ENCODE measurements at places on chromosomes 5 and 9.

- no peak for DNase-seq
Measured at GRCh38 chr9:83299571-83299970, 236.6 kb upstream of the RASEF start.

- no peak for DNase-seq
Measured at GRCh38 chr9:26789959-26790358, 102.6 kb downstream of the CAAP1 start.

- no peak for DNase-seq
Measured at GRCh38 chr5:149852641-149853330, 91.8 kb downstream of the PDE6A start.

- no peak for DNase-seq
Measured at GRCh38 chr5:78527054-78527859, 121.3 kb downstream of the LHFPL2 start.

- peak; percentile 66 for DNase-seq
Measured at GRCh38 chr5:35777358-35778087, 79.2 kb upstream of the IL7R start.

DNA sequence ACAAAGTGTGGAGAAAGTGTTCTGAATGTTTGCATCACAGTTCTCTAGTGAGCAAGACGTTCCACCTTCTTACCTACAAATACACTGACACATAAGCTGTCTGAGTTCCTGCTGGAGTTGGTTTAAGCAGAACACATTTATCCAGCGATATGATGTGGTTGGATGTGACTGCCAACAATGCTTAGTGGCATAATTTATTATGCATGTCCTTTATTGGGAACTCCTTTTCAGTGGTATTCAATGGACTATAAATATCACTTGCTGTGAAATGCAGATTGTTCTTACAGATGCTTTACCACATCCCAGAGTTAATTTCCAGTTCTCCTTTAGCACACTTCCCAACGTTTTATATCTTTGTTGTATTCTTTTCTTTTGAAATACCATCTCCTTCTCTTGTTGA, 222.2 kb downstream of the LURAP1L start:
- no peak for DNase-seq

GRCh38 chr9:112700085-112700484, 17.8 kb downstream of the INIP start:
- no peak for DNase-seq

Data from stimulated activated CD8-positive, alpha-beta memory T cell treated with anti-CD3 and anti-CD28 coated beads, Interleukin-2, amount 100 ng/mL, for 1 hour (primary cell).